Activated CD4-positive, CD25-positive, alpha-beta regulatory T cell treated with anti-CD3 and anti-CD28 coated beads, Interleukin-2, amount 50 U/mL, for 16 hours (primary cell): ENCODE measurements at places on chromosomes 2 and 18.

DNA sequence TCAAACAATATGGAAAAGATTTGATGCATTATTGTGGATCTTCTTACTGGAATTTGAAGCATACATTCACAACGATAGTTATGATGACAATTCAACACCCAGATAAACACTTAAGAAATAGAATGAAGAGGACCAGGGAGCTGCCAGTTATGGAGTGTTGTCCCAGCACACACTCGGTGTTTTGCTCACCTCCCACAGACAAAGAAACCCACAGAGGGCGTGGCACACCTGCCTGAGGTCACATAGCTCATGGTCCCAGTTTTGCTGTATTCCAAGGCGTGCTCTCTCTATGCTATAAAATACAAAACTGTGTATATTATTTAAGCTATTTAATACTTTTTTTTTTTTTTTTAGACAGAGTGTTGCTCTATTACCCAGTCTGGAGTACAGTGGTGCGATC is 31.1 kb downstream of the EFR3B start:
- no peak for DNase-seq

DNA sequence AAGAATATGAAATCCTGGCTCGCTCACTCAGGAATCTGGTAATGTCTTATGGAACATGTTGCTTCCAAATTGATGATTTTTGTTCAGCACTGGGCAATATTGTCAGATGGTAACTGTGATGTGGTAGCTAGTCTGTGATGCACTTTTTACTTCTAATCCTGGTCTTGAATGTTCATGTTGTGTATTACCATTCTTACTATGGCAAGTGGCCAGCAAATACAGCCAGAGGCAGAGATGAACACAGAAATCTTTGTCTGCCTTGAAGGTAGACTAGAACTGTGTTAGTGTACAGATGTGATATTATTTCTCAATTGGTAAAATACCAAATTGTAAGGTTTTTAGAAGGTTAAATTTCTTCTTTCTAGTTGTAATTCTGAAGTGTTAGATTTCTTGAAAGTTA is 83.3 kb downstream of the UBE2E3 start:
- no peak for DNase-seq

DNA sequence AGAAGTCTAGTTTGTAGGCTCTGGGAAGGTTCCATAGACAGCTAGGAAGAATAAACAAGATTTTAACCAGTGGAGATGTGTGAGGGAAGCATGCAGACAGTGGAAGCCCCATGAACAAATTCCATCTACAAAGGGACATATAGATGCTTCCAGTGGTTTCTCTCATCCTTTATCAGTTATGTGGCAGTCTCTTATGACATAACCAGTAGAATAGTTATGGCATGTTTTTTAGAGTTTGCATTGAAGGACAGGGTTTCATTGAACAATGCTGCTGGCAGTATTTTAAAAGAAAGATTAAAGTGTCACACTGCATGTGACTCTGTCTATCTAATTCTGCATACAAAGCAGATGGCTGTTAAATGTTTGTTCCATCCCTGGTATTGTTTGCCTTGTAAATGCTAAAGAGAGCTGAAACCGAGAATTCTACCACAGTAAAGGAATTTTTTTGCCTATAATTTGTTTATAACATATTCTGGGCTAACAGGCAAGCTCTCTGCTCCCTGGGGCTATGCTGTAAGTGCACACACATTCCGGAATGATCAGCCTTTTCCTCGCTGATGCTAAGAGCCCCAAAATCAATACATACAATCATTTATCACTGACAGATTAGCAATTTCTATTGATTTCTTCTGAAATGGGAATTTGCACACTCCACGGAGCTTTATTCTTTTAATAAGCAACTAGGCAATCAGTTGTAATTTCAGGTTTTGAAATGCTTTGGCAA is 76.8 kb upstream of the PELI1 start:
- no peak for DNase-seq

DNA sequence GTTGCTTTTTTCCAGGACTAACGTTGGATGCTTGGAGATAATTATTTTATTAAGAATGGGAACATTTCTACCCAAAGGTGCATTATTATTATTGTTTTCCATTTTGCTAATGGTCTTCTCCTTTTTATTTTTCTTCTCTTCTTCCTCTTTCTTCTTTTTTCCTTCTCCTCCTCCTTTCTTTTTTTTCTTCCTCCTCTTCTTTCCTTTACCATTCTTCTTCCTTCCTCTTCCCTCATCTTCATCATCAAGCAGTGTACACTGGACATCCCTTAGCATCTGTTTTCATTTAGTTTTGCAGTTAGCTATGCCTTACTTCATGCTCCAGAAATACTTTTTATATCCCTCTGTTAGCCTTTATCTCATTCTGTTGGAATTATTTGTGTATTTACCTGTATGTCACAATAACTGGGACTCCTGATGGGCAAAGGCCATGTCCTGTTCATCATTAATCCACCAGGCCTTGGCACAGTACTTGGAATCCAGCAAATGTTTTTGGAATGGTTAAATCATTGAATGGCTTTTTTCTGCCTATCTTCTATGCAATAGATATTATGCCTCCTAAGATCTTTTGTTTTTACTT is 162.7 kb downstream of the CAMKMT start:
- no peak for DNase-seq

GRCh38 chr18:50674307-50674980 is 114.6 kb downstream of the MAPK4 start:
- DNase-seq, result no peak

- no peak for DNase-seq
Measured at GRCh38 chr18:47254341-47254939, 3.0 kb upstream of the SKOR2 start.

- DNase-seq, result no peak
Measured at GRCh38 chr2:159941729-159942128, 120.7 kb downstream of the PLA2R1 start.

DNA sequence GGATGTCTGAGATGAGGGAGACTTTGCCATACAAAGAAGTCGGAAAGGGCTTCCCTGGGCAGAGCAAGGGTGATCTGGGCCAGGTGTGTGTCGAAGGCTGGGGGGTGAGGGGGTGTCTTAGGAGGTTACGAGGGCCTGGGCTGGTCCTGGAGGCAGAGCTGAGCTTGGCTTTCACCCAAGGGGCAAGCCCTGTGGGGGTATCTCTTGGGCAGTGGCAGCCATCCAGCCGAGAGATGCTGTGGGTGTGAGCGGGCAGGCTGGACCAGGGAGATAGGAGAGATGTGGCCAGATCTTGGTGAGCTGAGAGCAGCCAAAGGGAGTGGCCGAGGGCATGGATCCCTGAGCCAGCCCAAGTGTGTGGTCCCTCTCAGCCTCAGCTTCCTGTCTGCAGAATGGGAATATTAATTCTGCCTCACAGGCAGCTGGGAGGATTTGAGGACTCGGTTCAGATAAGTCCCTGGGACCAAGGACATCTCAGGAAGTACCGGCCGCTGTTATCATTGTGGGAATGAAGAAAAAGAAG is 33.0 kb downstream of the MAL start:
- DNase-seq, result no peak

DNA sequence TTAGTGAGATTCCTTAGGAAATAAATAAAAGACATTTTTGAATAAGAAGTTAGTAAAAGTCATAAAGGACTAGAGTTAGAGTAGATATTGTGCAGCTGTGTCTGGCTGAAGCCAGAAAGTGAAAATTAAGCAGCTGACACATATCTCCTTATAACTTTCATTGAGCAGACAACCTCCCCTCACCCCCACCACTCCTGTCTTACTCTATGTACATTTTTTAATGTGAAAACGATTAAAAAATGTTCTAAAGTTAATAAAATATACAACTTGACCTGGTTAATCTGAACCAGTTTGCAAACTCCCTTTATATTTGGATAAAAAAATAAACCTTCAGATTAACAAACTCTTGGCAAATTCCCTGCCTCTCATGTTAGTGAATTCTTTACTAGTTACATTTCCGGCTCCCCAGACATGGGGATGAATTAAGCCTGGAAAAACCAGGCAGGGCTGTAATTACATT is 462.8 kb downstream of the MEIS1 start:
- no peak for DNase-seq

DNA sequence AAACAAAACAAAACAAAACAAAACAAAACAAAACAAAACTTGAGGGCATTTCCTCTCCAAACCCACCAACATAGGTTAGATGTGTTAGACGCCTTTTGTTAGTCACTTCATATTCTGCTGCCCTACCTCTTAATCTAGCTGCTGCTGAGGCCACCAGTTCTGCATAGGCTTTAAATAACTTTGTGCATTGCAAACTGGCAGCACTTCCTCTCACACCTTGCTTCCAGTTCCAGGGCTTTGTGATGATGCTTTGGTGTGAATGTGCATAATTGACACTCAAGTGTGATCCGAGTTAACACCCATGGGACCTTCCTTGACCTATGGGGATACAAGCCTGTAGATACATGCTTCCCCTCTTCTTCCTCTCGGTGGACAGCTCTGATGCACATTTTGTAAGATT is 2.3 kb upstream of the SERPINB11 start:
- DNase-seq, result no peak

GRCh38 chr18:69916412-69916811 is 31.3 kb downstream of the CD226 start:
- no peak for DNase-seq

DNA sequence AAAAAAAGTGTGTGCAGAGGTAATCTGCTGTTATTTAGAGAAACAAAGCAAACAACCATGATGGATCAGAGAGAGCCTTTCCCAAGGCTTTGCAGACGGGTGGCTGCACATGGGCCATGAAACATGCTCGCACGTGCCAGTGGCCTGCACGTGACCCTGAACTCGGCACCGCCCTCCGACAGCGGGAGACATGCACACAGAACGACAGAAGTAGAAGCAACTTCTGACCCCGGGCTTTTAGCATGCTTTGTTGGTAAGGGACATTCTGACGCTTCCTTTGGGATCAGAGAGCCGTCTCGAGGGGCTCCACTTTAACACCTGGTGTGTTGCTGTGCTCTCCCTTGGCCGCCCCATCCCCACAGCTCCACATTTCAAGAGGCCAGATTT is 112.5 kb downstream of the KCNF1 start:
- no peak for DNase-seq

- no peak for DNase-seq
Measured at GRCh38 chr18:62754026-62754425, 38.7 kb downstream of the PHLPP1 start.

DNA sequence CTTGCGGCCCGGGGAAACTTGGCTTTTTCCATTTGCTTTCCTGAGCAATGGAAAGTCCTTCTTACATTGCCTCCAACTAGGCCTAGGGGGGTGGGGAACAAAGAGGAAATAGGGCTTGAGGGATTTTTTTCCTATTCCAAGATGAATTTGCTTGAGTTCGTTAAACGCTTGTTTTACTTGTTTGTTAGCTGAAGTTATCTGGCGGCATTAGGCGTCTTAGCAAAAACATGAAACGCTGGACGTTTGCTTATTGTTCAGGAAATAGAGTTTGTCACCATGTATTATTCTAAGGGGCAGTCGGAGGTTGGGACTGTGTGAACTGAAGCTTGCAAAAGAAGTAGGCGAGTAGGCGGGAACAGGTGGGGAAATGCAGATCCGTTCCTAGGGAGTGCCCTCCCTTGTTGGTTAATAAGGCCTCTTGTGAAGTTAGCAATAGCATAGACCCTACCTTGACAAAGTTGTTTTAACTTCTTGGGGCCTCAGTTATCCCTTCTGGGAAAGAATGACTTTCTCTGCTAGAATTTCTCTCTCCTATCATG is 1.9 kb downstream of the CABLES1 start:
- DNase-seq, result no peak

- DNase-seq, result no peak
Measured at GRCh38 chr2:112121682-112122254, 16.4 kb upstream of the FBLN7 start.

DNA sequence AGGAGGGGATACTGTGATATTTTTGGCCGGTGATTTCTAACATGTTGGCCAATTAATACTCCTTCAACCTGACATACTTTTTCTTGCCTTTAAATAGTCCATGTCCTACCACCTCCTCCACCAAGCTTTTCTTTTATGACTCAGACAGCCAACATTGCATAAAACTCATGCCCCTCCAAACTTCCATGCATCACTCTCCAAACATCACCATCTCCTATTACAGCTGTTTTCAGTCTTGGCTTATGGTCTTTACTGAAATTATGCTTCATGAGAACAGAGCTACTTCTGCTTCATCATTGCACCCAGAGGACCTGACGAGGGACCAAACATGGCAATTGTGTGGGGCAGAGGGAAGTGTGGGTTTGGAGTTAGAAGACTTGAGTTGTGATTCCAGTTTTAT is 305.4 kb downstream of the LPIN1 start:
- no peak for DNase-seq

DNA sequence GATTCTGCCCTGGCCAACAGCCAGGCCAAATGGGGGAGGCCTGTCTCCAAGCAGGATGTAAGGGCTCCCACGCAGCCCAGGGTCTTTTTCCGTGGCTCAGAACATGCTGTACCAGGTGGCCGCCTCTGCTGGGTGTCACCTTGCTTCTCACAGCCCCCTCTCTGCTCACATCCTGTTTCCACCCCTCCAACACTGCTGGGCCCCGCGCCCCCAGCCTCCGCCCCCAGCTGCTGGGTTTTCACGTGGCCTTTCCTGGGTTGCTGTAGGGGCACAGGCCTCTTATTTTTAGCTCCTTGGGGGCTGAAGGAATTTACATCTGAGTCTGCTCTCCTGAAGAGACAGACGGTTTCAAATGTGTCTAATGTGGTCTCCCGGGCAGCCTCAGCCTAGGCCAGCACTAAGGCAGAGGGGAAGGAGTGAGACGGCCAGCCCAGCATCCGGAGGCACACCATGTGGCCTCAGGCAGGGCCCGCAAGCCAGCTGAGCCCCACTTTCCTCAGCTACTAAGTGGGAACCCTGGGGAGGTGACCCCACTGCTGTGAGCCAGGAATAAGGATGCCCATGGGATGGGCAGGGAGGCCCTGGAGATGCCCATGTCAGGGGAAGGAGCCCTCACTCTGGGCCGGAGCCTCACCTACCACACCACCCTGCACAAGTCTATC is 18.7 kb upstream of the DUSP2 start:
- DNase-seq, result no peak

GRCh38 chr18:42929857-42930256 is 185.6 kb downstream of the RIT2 start:
- no peak for DNase-seq

DNA sequence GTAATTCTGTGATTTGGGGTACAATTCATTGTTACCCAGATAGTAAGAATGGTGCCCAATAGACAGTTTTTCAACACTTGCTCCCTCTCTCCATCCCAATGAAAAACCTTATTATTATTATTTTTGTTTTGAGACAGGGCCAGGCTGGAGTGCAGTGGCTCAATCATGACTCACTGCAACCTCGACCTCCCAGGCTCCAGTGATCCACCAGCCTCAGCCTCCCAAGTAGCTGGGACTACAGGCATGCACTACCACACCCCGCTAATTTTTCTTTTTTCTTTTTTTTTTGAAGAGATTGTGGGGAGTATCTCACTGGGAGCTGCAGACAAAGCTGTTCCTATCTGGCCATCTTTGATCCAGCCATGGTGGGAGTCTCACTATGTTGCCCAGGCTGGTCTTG is 7.2 kb downstream of the TGFA start:
- no peak for DNase-seq

- DNase-seq, result no peak
Measured at GRCh38 chr2:120221616-120222015, 1.6 kb downstream of the TMEM185B start.

DNA sequence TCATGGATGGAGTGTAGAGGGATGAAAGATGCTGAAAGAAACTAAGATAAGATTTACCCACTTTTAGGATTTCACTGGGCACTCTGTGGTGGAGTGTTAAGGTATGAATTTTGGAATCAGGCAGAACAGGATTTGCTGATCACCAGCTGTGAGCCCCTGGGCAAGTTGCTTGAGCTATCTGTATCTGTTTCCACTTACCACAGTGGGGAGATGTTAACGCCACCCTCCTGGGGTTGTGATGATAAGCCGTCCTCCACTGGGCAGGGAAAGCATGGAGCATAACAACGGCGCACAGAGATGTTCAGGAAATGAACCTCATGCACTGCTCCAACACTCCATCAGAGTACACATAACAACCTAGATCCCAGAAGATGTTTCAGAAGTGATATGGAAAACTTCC is 160.6 kb downstream of the MTCL1 start:
- no peak for DNase-seq
